ENCODE measurements at places on chromosomes 12 and 14.

DNA sequence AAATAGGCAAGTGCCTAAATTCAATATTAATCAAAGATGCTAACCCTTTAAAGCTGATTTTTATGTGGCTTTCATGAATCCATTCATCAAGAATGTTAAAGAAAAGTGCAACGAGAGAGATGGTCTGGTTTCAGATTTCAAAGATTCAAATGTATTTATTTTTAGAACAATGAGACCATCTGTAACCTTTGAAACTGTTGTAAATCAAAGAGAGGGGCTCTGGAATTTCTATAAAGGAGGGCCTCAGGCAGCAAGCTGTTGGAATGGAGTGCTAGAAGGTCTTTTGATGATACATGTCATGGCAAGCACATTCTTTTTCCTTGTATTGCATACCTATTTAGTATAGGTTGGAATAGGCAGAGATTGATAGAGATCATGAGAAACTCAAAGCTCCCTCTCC is 433.0 kb downstream of the LRIG3 start:
- DNase-seq, result no peak

DNA sequence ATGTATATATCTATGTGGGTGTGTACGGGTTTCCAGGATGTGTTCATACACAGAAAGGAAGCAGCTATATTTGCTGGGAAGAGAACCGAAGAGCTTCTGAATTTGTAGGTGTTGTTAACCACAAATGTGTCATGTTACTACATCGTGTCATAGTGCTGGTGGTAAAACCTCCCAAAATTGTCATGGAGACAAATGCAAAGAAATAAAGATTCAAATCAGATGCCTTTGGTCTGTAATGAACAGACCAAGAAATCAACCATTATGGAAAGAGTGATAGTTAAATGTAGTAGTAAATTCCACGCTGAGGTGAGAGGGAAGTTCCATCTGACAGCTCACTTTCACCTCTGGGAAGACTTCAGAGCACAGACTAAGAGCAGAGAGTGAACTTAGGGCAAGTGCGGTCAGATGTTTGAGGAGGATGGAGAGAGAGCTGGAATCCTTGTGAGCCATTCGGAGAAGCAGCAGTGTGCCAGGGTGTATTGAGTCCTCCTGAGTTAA is 487.5 kb downstream of the TMEM121 start:
- no peak for DNase-seq

GRCh38 chr12:109291521-109292341 is 17.4 kb downstream of the FOXN4 start:
- DNase-seq, result no peak

GRCh38 chr14:100222224-100223093 is 16.5 kb upstream of the YY1 start:
- no peak for DNase-seq

DNA sequence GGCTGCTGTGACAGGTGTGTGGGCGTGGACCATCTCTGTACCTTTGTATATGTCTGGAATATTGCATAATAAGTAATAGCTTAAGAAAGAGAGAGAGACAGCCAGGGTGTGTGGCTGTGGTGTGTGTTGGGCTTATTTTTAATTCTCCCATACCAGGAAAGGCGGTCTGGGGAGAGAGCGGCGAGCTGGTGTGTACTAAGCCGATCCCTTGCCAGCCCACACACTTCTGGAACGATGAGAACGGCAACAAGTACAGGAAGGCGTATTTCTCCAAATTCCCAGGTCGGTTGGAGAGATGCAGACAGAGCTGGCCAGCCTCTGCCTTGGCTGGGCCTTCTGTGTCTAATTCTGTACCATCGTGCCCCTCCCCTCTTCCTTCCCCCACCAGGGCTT is 63.9 kb downstream of the AACS start:
- no peak for DNase-seq

DNA sequence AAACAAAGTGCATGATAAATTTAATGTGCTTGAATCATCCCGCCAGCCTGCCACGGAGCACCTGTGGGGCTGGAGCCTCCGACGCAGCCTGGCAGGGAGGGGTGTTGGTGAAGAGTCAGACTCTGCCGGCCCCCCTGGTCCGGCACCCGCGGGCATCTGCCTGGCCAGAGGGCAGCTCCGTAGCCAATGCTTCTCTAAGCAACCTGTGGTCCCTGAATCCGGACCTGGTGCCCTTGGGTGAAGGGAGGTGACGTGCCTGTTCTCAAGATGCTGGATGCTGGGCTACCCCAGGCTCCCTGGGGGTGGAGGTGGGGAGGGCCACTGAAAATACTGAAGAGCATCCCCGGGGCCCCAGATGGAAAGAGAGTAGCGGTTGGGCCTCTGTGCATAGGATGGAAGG is 158.6 kb upstream of the C14orf180 start:
- no peak for DNase-seq

- DNase-seq, result no peak
Observed at GRCh38 chr12:4742416-4742970, 22.3 kb downstream of the GALNT8 start.

DNA sequence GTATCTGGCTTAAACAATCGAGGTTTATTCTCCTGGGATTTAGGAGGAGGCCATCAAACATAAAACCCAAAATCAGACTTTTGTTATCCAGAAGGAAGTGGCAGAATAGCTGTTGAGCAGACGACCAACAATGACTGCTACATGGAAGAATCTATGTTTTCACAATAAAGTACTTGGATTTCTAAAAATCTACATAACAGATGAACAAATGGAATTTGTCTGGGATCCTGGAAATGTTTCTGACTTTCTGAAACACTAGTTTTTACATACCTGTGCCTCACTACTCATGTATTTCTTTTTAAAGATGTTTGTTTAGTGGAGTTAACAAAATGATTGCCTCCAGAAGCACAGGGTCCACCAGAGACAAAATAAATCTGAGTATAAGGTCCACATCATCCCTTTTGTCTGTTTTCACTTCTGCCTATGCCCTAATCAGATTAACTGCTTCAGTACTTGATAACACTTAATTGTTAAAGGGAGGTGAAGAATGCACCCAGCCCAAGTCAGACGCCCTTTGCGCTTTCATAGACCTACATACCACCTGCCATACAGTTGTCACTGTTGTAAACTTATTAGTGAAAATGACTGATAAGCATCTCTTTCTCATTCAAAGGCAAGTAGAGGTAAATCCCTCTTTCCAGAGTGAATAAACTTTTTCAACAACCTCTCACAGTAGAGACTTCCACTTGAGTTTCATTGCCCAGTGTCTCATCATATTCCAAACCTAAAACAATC is 164.6 kb downstream of the EGLN3 start:
- DNase-seq, result no peak

DNA sequence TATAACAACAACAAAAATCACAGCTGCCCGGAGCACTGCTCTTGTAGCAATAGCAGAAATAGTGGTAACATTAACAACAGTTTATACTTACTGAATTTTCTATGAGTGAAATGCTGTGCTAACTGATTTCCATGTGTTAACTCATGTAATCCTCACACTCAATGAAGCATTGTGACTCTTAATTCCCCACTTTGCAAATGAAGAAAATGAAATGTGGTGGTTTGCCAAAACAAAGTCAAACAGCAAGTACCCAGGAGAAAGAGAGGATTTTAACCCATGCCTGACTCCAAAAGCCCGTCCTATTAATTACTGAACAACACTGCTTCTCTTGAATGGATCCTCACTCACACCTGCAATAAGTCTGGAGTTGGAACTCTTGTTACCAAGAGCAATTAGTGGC is 123.5 kb downstream of the MED13L start:
- DNase-seq, result no peak

DNA sequence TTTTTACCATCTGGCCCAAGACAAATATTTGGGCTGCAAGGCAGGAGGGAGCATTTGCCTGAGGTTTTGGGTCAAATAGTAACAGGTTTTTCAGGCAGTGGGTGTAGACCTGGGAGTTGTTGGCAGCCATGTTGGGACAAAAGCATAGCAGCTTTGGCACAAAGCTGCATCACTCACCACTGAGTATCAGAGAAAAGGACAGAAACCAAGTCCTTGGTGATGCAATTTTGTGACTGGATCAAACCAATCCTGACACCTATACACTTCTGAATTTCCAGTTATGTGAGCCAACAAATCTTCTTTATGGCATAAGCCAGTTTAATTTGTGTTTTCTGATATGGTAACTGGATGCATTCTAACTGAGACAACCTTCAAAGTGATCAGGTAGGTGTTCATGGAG is 144.8 kb upstream of the KRR1 start:
- DNase-seq, result no peak

GRCh38 chr14:68011406-68012028 is 191.9 kb downstream of the RAD51B start:
- DNase-seq, result no peak

GRCh38 chr12:101671157-101671791 is 26.2 kb upstream of the CHPT1 start:
- DNase-seq, result no peak

GRCh38 chr14:104639471-104639870 is 34.9 kb upstream of the TMEM179 start:
- DNase-seq, result no peak

GRCh38 chr12:13805041-13805440 is 176.4 kb downstream of the GRIN2B start:
- no peak for DNase-seq
